ENCODE measurements at places on chromosomes 3 and 15.

- DNase-seq = no peak
Observed at GRCh38 chr3:156553705-156554356, 1.1 kb downstream of the SSR3 start.

GRCh38 chr3:189042832-189043231 lies 128.9 kb upstream of the TPRG1 start:
- no peak for DNase-seq

- peak; percentile 73 for DNase-seq
Observed at GRCh38 chr3:39267631-39268548, 11.9 kb downstream of the CX3CR1 start.

DNA sequence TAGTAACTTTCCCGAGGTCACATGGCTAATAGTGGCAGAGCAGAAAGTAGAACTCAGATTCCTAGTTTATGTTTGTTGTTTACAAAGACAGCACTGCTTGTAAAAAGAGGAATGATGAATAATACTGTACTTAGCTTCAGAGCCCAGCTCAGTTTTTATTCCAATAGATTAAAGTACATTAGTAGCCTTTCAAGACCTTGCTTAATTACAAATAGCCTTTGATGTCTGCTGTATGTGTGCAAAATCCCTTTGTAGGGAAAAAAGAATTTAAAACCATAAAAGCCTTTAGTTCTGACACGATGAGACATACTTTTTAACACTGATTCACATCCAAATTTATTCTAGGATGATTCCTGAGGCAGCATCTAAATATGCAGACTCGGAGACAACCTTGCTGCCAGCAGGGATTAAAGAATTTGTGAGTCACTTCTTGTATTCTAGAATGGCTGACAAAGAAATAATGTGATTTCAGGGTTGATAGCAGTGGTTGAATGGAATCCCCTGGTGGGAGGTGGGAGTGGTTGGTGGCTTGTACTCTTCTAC lies 324.2 kb upstream of the TGFBR2 start:
- DNase-seq = no peak

GRCh38 chr3:44902628-44903027 lies 28.2 kb downstream of the TGM4 start:
- no peak for DNase-seq

- no peak for DNase-seq
Observed at GRCh38 chr3:119664370-119664769, 4.0 kb upstream of the POPDC2 start.

GRCh38 chr3:135982404-135982761 lies 16.9 kb downstream of the PPP2R3A start:
- DNase-seq = no peak

GRCh38 chr15:73313861-73314260 lies 54.9 kb downstream of the HCN4 start:
- DNase-seq = no peak

GRCh38 chr3:73789825-73790444 lies 165.2 kb upstream of the PDZRN3 start:
- no peak for DNase-seq

DNA sequence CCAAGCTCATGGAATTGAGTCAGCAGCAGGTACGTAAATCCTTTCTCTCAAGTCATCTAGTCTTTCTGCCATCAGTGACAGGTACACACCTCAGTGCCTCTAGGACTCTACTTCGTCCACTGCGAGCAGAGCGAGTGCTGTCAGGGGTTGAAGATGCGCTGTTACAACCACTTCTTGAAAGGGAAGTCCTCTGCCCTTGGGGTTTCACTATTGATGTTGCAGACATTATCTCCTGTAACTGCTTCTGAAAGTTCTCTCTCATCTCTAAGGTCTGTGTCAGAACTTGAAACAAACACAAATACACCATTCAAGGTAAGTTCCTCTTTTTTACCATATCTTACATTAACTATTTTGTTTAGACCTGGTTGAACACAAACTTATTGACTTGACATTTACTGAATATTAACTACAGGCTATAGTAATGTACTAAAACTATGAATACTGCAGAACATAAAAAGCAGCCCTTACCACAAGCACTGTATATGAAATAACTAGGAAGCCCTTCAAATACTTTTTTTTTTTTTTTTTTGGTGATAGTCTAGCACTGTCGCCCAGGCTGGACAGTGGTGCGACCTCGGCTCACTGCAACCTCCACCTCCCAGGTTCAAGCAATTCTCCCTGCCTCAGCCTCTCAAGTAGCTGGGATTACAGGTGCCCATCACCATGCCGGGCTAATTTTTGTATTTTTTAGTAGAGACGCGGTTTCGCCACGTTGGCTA lies 41.5 kb downstream of the TOPBP1 start:
- no peak for DNase-seq

DNA sequence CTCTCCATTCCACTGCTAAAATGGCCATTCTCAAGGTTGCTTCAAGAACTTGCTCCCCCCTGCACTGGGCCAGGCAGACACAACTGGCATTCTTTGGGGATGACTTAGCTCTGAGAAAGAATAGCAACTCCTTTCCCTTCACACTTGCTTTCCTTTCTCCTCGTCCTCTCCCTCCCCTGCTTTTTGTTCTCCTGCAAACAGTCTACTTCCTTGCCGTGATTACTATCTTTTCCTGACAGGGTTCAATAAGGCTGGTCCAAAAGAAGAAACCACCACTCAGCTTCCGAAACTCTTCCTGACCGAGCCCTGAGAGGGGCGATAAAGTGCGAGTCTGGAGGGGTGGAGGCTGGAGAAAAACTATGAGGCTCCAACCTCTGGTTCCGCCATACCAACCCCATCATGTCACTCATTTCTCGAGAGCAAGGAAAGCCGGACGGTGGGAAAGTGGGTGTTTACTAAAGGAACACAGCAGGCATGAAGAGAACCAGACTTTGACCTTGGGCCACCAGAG lies 5.0 kb downstream of the AMOTL2 start:
- DNase-seq = no peak

- DNase-seq = no peak
Observed at GRCh38 chr3:182568876-182569275, 224.4 kb upstream of the ATP11B start.
